Activated B cell treated with CpG ODN at 0.5 μM for 24 hours (primary cell): ENCODE measurements at places on chromosomes 4 and X. TPM values are rescaled to one million over a fixed set of nuclear protein-coding genes. Genes with fewer than 3 reads are reported as not detected.
A peak's percentile ranks its signal among the peaks of the same experiment; 100 is the strongest.

The RTL9 gene
- not detected in 2 replicates for total RNA-seq

The ZBTB33 gene
- total RNA-seq = 17.4 and 19.8 TPM in 2 replicates

GRCh38 chr4:14877246-14878225 is 124.7 kb upstream of the CPEB2 start:
- DNase-seq = no peak

The MND1 gene
- 0.27 and 0.53 TPM in 2 replicates for total RNA-seq

DNA sequence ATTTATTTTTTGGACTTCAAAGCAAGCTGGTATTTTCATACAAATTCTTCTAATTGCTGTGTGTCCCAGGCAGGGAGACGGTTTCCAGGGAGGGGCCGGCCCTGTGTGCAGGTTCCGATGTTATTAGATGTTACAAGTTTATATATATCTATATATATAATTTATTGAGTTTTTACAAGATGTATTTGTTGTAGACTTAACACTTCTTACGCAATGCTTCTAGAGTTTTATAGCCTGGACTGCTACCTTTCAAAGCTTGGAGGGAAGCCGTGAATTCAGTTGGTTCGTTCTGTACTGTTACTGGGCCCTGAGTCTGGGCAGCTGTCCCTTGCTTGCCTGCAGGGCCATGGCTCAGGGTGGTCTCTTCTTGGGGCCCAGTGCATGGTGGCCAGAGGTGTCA is 15.3 kb downstream of the FGFR3 start:
- DNase-seq = no peak

The USP9X gene
- total RNA-seq = 58.9 and 68.3 TPM in 2 replicates

The SOD3 gene
- not detected in 2 replicates for total RNA-seq

The TCP11X2 gene
- not detected in 2 replicates for total RNA-seq

The C1QTNF7 gene
- not detected in 2 replicates for total RNA-seq

DNA sequence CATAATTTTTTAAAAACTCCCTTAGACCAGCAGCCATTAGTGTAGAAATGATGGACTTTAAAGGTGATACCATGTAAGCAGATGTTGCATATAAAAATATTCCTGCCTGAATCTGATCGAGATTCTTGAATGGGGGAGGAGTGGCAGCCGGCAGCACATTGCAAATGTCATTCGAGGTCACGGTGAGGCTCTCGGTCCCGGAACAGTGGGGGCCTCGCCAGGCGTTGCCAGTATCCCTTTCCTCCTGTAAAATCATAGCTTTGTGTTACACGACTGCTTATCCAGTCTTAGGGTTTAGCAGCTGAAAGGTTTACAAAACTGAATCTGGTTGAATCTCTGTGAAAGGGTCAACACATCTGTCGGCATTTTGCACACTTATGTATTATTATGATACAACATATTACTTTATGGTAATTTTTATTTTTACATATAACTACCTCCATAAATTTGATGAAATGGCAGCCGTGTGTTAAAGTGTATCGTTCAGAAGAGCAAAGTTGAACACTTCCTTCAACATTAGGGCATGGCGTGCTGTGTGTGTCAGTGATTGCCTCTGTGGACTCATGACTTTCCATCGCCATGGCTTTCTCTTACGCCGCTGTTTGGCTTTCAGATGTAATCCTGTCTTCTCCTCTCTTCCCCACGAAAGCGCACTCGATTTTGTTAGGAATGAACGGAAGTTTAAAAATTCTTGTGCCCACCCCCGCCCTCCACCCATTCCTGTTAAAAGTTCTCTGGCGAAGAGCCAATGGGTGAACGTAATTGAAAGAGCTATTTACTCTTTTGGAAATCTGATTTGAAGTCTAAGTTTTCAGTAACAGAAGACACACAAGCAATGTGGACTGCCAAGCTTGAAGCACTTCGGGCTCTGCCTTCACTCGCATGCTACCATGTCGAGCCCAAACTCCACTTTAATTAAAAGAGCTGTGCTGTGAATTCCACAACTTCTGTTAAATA is 114.8 kb downstream of the STOX2 start:
- no peak for DNase-seq

- DNase-seq = no peak
These were observed 71.5 kb downstream of the SORBS2 start for GRCh38 chr4:185740471-185740873.

GRCh38 chr4:164734484-164734883 is 19.4 kb upstream of the SMIM31 start:
- no peak for DNase-seq

DNA sequence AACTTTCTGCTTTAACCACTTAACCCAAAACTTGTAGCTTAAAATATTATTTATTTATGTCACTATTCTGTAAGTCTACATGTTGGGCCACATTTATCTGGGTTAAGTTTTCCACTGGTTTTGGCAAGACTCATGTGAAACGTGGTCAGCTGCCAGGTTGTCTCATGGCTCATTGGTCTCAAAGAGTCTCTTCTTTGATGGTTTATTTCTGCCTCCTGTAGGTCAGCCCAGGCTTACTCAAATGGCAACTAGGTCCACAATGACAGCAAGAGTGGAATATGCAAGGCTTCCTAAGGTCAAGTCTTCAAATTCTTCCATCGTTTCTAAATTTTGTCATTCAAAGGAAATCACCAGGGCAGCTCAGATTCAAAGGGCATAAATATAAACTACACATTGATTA is 828.7 kb downstream of the PCDH7 start:
- no peak for DNase-seq

The GAGE13 gene
- not detected in 2 replicates for total RNA-seq

DNA sequence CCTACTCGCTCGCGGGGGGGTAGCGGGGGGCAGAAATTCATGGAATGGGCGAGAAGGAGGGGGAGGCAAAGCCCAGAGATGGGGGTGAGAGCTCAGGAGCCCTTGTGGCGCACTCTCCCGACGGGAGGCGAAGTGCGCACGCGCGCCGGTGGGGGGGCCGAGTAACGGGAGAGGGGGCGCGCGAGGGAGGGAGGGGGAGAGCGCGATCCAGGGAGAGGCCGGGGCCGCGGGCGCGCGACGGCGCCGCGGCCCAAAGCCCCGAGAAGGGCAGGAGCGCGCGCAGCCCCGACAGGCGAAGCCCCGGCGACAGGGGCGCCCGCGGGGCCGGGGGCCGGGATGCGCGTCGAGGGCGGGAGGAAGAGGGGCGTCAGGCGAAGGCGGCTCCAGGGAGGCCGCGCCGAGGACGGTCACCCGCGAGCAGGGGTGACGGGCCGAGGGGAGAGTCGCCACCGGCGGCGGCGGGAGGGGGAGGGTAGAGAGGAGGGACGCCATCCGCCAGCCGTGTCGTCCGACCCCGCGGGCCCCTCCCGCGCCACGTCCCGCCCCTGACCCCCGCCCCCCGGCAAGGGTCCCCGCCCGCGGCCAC is 421 bp downstream of the MECP2 start:
- peak; percentile 57 for DNase-seq

GRCh38 chr4:85368240-85368639 is 106.7 kb upstream of the ARHGAP24 start:
- DNase-seq = no peak

The CNGA2 gene
- not detected in 2 replicates for total RNA-seq

- DNase-seq = no peak
These were observed 176.6 kb downstream of the DHRSX start for GRCh38 chrX:2324151-2324550.

The SCD5 gene
- total RNA-seq = not detected in 2 replicates

- no peak for DNase-seq
These were observed 567.8 kb upstream of the CPEB2 start for GRCh38 chr4:14434483-14434882.

The ETDA gene
- total RNA-seq = not detected in 2 replicates

DNA sequence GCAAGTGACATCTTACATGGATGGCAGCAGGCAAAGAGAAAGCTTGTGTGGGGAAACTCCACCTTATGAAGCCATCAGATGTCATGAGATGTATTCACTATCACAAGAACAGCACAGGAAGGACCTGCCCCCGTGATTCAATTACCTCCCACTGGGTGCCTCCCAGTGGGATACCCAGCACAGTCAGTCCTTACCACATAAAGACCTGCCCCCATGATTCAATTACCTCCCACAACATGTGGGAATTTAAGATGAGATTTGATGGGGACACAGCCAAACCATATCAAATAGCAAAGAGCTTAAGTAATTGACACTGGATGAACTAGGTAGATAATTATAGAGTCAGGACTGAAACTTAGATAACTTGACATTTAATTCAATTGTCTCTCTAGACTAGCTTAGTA is 85.6 kb downstream of the SLIT2 start:
- DNase-seq = no peak

DNA sequence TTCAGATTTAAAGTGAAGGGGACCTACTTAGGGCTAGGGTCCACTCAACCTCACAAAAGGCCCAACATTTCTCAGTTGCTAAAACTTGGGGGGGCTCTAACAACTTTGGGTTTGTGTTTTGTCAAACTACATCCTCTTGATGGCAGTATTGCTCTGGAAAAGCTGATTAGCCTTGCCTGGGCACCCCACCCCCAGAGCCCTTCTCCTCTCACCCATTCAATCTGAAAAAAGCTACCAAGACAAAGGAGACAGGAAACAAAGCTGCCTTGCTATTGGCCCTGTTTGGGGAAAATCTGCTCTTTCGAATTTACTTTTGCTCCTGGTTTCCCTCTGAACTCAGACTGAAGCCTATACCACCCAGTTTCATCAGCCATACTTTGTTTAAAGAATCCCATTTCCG is 195.2 kb upstream of the STK26 start:
- DNase-seq = no peak

The GC gene
- not detected in 2 replicates for total RNA-seq

- no peak for DNase-seq
These were observed 14.6 kb downstream of the HDX start for GRCh38 chrX:84487365-84488353.

- no peak for DNase-seq
These were observed 182.7 kb downstream of the KCNIP4 start for GRCh38 chr4:21765810-21766407.

DNA sequence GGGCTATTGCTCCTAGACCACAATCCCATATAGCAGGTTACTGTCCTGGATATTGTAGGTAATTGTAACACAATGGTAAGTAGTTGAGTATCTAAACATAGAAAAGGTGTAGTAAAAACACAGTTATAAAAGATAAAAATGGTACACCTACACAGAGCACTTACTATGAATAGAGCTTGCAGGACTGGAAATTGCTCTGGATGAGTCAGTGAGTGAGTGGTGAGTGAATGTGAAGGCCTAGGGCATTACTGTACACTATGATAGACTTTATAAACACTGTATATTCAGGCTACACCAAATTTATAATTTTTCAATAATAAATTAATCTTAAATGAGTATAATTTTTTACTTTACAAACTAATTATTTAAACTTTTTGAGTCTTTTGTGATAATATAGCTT is 425.7 kb downstream of the PABPC4L start:
- DNase-seq = no peak
